ENCODE measurements at places on chromosomes 13 and 19.

GRCh38 chr13:33992881-33993336 lies 175.0 kb downstream of the RFC3 start:
- H3K27ac ChIP-seq, result no peak overlapping the region
- H3K4me1 ChIP-seq, result no peaks in the 10 kb centered on the region
- H3K36me3 ChIP-seq, result no peaks in the 10 kb centered on the region
- no peak for DNase-seq

DNA sequence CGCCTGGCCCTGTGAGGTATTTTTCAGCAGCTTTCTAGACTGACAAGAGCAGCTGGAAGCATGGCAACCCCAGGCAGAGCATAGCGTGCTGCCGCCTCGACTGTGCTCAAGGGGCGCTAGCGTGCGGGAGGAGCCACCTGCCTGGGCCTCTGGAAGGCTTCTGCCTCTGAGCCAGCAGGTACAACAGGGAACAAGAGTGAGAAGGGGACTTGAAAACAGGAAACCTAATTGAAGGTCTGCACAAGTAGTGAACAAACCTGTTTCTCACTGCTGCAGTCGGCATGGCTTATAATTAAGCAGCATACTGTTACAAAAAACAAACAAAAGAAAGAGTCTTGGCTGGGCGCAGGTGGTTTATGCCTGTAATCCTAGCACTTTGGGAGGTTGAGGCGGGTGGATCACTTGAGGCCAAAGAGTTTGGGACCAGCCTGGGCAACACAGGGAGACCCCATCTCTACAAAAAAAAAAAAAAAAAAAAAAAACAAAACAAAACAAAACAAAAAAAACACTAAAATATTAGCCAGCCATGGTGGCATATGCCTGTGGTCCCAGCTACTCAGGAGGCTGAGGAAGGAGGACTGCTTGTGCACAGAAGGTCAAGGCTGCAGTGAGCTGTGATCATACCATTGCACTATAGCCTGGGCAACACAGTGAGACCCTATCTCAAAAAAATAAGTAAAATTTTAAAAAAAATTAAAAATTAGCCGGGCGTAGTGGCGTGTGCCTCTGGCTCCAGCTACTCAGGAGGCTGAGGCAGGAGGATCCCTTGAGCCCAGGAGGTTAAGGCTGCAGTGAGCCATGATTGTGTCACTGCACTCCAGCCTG lies 12.6 kb upstream of the GARRE1 start:
- no peaks in the 10 kb centered on the region for H3K27me3 ChIP-seq
- no peak overlapping the region for H3K27ac ChIP-seq
- no peak for DNase-seq
- H3K36me3 ChIP-seq, result no peaks in the 10 kb centered on the region

DNA sequence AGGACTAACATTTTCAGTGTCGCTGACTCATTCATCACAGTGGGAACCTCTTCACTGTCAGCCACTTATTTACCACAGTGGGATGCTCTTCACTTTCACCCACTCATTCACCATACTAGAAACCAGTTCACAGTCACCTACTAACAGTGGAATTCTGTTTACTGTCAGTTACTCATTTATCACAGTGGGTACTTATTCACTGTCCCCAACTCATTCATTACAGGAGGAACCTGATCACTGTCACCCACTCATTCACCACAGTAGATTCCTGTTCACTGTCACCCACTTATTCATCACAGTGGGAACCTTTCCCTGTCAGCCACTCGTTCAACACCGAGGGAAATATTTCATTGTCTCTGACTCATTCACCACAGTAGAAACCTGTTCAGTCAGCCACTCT lies 10.1 kb upstream of the ZNF85 start:
- H3K27ac ChIP-seq, result no peak overlapping the region
- H3K27me3 ChIP-seq, result no peaks in the 10 kb centered on the region
- H3K4me1 ChIP-seq, result no peaks in the 10 kb centered on the region
- no peak for DNase-seq

DNA sequence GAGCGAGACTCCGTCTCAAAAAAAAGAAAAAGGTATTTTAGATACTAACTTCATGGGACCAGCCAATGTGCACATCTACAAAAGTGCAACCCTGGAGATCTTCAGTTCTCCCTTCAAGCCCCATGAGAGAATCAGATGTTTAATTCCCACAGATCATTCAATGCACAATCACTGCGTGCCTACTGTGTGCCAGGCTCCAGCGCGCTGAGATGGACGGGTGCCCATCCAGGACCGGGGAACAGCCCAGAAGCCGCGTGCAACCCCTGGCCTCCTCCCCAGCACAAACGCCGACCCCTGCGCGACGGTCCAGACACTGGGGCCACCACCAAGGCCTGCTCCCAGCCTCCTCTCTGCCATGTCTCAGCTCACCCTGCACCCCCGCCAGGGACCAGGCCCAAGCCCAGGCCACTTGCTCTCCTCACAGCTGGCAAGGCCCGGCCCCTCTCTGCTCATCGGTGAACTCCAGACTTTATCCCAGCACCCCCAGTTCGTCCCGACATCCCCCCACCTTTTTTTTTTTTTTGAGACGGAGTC lies 5.3 kb downstream of the BTBD2 start:
- H3K27ac ChIP-seq, result no peak overlapping the region
- H3K36me3 ChIP-seq, result no peaks in the 10 kb centered on the region
- no peak overlapping the region for H3K4me3 ChIP-seq

- H3K36me3 ChIP-seq, result no peaks in the 10 kb centered on the region
- peaks cover 26% of the 10 kb centered on the region for H3K4me1 ChIP-seq
Measured at GRCh38 chr13:79645569-79645968, 164.6 kb downstream of the NDFIP2 start.

DNA sequence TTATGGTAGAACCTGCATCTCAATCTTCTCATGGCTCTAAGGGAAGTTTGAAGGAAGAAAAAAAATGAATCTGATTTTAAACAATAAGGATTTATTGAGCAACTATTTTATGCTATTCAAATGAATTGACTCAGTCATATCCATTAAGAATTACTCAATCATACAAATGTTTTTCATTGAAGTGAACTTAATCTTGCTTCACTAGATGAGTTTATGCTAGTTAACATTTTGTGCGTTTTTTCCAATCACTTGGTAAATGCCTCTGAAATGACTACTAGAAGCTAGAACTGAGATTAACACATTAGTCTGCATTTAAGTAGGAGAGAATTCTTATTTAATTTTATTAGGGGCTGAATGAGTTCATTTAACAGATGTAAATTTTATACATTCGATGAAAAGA lies 25.2 kb downstream of the RXFP2 start:
- no peaks in the 10 kb centered on the region for H3K4me1 ChIP-seq
- no peak overlapping the region for H3K4me3 ChIP-seq
- no peak for DNase-seq
- H3K27ac ChIP-seq, result no peak overlapping the region
- H3K27me3 ChIP-seq, result no peaks in the 10 kb centered on the region
- H3K36me3 ChIP-seq, result no peaks in the 10 kb centered on the region

GRCh38 chr19:28927456-28927855 lies 285.5 kb downstream of the UQCRFS1 start:
- H3K27me3 ChIP-seq, result no peaks in the 10 kb centered on the region
- no peak overlapping the region for H3K27ac ChIP-seq
- DNase-seq, result no peak

DNA sequence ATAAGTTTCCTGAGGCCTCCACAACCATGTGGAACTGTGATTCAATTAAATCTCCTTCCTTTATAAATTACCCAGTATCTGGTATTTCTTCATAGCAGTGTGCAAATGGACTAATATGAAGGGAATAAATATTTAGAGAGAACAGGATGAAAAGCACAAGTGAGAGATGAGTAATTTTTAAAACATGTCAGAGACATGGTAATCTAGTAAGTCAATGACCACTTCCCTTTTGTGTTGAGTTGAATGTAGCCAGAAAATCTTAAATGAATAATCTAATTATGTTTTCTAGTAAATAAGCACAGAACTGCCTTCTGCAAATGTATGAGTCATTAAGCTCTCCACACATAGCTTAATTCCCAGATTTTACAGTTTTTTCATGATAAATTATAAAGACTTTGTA lies 524.1 kb upstream of the SLITRK5 start:
- H3K36me3 ChIP-seq, result no peaks in the 10 kb centered on the region
- DNase-seq, result no peak
- H3K4me3 ChIP-seq, result no peak overlapping the region
- H3K27me3 ChIP-seq, result no peaks in the 10 kb centered on the region
- no peaks in the 10 kb centered on the region for H3K4me1 ChIP-seq

DNA sequence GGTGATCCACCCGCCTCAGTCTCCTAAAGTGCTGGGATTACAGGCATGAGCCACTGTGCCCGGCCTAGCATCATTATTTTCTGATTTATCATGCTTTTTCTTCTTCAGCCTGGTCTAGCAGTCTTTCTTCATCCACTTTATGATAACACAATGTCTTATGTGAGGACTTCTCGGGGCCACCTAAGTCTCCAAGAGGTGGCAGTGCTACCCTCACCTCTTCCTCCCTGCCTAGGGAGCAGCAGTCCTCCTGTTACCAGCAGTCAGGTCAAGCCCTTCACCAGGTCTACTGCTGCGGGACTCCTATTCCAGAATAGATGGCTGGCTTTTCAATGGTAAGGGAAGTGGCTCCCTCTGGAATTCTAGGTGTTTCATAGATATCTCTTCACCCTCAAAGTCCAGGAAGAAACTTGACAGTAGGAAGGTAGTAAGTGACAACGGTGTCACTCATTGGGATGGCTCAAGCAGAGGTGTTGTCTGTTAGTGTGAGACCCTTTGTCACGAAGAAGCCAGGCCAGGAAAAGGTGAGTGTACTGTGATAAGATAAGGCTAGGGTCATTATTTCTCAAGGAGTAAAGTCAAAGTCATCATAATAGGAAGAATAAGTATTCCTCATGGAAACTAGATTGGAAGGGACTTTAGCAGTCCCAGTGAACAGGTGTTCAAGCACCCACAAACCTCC lies 164.0 kb downstream of the KLF5 start:
- H3K36me3 ChIP-seq, result no peaks in the 10 kb centered on the region
- H3K27me3 ChIP-seq, result no peaks in the 10 kb centered on the region
- H3K4me3 ChIP-seq, result no peak overlapping the region
- no peaks in the 10 kb centered on the region for H3K4me1 ChIP-seq
- H3K27ac ChIP-seq, result no peak overlapping the region

DNA sequence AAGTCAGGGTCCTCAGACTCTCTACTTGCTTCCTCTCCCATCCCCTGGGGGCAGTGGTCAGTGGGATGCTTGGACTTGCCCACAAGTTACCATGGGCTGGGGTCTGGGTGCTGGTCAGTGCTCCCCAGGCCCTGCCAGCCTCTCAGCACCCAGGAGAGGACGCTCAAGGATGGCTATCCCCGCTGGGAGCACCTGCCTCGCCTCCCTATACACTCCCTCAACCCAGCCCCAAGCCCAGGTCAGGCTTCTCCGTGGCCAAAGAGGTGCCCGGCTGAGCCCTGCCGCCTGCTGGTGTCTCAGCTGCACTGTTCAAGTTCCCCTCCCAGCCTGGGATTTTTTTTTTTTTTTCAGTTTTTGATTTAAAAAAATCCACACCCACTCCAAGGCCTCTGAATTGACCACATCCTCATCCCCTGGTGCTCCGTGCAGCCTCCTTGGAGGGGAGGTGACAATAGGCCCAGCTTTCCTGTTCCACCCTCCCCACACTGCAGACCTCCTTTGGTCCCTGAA lies 10.8 kb downstream of the F2RL3 start:
- H3K36me3 ChIP-seq, result no peaks in the 10 kb centered on the region
- no peak overlapping the region for H3K4me3 ChIP-seq
- H3K4me1 ChIP-seq, result no peaks in the 10 kb centered on the region
- no peak overlapping the region for H3K27ac ChIP-seq

DNA sequence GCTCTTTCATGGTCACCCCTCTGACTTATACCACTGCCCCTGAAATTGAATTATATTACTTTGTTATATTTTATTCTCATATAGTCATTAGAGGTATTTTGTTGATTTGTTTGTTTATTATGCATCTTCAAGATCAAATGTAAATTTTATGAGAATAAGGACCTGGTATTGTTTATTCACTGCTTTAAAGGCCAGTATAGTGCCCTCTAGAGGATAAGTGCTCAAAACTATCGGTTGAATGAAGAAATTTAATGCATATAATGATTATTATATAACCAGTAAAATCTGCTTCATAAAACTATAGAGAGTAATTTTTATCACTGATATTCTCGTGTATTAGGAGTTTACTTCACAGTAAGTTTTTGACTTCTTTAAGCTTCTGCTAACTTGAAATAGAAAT lies 1401.9 kb downstream of the SLITRK1 start:
- no peaks in the 10 kb centered on the region for H3K4me1 ChIP-seq
- no peaks in the 10 kb centered on the region for H3K36me3 ChIP-seq
- no peaks in the 10 kb centered on the region for H3K27me3 ChIP-seq
- no peak overlapping the region for H3K4me3 ChIP-seq

- H3K4me3 ChIP-seq, result no peak overlapping the region
- H3K27me3 ChIP-seq, result no peaks in the 10 kb centered on the region
- DNase-seq, result no peak
- H3K36me3 ChIP-seq, result no peaks in the 10 kb centered on the region
- H3K27ac ChIP-seq, result no peak overlapping the region
Measured at GRCh38 chr13:101144808-101145419, 271.4 kb downstream of the NALCN start.

DNA sequence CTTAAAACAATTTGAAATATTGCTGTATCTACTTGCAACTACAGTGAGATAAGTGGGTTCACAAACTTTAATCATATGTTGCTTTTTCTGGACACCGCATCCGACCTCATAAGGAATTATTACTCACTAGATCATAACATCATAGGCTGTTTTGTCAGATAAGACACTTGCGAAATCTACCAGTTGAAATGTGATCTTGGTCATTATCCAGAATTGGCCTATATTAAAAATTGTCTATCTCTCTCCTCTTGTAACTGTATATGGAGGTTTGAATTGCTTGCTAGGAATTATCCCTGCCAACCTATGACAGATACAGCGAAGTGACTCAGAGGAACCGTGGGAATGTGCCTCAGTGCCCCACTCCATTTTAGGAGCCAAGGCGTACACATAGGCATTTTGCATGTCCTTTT lies 117.0 kb upstream of the POSTN start:
- no peaks in the 10 kb centered on the region for H3K27me3 ChIP-seq
- H3K4me3 ChIP-seq, result no peak overlapping the region
- H3K4me1 ChIP-seq, result no peaks in the 10 kb centered on the region
- no peaks in the 10 kb centered on the region for H3K36me3 ChIP-seq
- DNase-seq, result no peak

DNA sequence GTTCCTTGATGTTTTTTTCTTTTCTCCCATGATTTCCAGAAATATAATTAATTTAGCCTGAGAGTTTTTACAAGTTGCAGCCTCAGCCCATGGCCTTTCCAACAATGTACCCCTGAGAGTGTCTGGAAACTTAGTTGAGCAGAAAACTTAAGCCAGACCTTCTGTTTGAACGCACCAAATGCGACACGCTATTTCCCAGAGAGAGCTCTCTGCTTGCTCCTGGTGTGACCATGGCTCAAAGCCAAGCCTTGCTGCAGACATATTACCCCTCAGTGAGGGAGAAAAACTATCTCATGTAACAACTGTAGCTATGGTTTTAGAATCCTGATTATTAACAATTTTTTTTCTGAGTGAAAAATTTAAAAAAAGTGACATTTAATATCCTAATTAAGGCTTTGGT lies 1204.5 kb upstream of the SLC10A2 start:
- H3K36me3 ChIP-seq, result no peaks in the 10 kb centered on the region
- no peak overlapping the region for H3K27ac ChIP-seq
- H3K4me3 ChIP-seq, result no peak overlapping the region
- DNase-seq, result no peak

Data from keratinocyte (primary cell).